ENCODE measurements at places on chromosomes 4 and X. TPM values are rescaled to one million over a fixed set of nuclear protein-coding genes. Genes with fewer than 3 reads are reported as not detected.
A peak's percentile ranks its signal among the peaks of the same experiment; 100 is the strongest.

CENPI gene
- 0.88 TPM for total RNA-seq

SRPK3 gene
- total RNA-seq = 25.8 TPM

FAM156B gene
- 12.1 TPM for total RNA-seq

AP1S2 gene
- 92.8 TPM for total RNA-seq

TSPAN7 gene
- total RNA-seq = 73.0 TPM

SLC9A7 gene
- 4.8 TPM for total RNA-seq

PCSK1N gene
- 3.9 TPM for total RNA-seq

SPP1 gene
- total RNA-seq = 11.5 TPM

IL9R gene
- total RNA-seq = not detected

GAR1 gene
- 12.0 TPM for total RNA-seq

STBD1 gene
- total RNA-seq = 27.2 TPM

GAGE1 gene
- total RNA-seq = not detected

CLTRN gene
- total RNA-seq = 0.53 TPM

CD38 gene
- 5.7 TPM for total RNA-seq

- no peak for DNase-seq
Measured at GRCh38 chr4:66429276-66429675, 759.0 kb upstream of the EPHA5 start.

GRCh38 chr4:83644677-83645659, 109.1 kb downstream of the GPAT3 start:
- no peak for DNase-seq

GRCh38 chrX:23503835-23504539, 163.3 kb upstream of the PRDX4 start:
- peak; percentile 80 for DNase-seq

DNA sequence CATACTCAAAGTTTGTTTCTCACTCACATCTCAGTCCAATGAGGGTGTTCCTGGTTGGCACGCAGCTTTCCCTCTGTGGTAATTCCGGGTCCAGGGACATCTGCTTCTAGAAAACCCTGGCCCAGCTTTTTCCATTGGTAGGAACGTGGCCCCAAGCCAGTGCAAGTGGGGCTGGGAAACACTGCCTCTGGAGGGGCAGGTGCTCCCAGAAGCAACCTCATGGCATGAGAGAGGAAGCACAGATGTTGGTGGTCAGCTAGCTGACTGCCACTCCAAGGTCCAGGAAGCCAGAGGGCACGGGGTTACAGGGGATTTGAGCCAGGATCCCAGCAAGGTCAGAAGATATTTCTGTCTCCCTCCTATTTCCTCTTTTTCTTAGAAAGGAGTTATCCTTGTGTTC, 47.5 kb downstream of the DCTD start:
- DNase-seq = no peak

- DNase-seq = no peak
Measured at GRCh38 chr4:58935332-58935731, 1825.1 kb upstream of the IGFBP7 start.

GRCh38 chrX:153460826-153461225, 9.6 kb downstream of the HAUS7 start:
- DNase-seq = no peak

DNA sequence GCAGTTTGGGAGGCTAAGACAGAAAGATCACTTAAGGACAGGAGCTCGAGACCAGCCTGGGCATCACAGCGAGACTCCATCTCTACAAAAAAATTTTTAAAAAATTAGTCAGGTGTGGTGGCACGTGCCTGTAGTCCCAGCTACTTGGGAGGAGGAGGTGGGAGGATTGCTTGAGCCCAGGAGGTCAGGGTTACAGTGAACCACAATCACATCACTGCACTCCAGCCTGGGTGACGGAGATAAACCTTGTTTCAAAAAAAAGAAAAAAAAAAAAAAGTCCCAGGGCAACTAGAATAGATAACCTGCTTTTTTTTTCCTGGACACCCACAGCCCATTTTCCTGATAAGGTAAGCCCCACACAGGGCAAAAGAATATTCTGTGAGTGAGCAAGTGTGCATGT, 96.3 kb downstream of the C4orf51 start:
- DNase-seq = no peak

DNA sequence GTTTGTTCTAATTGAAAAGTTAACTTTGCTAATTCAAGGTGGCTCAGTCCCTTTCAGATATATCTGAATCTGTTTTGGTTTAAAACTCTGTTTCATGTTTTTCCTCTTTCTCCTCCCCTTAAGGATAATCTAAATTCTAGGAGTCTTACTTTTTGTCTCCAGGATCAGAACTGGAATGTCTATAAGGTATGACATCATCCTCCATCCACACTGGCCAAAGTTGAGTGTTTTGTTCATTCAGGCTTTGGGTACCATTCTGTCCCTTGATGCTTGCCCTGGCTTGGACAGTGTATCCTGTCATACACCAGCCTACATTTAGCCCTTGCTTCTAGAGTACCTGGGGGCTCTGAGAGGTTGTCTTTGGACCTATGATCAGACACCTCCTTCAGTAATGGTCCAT, 56.8 kb upstream of the ANTXR2 start:
- DNase-seq = no peak

- peak; percentile 39 for DNase-seq
Measured at GRCh38 chr4:38128478-38129459, 168.6 kb downstream of the PTTG2 start.

DNA sequence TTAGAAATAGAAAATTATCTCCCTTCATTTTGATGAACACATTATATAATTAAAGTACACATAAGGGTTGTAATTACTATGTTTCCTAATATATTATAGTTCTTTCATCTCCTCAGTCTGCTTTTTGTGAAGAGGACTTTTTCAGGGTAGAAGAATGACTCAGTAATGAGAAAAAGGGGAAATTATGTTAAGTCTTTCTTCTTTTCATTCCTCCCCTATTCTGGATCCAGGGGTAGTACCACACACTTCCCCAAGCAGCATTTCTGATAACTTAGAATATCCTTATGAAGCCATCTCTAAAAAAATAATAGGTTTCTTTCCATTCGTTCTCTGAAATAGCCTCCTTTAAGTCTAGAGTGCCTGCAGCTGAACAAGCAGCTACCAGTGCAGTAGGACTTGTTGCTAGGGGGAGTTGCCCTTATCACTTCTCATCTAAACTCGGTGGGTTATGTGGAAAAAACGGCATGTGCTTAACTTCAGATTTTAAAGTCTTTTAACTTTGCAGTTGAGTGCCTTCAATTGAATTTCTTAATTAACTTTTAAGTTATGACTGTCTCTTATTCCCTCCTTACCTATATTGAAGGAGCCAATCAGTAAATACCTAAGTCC, 184.8 kb downstream of the ARHGAP24 start:
- DNase-seq = no peak

- no peak for DNase-seq
Measured at GRCh38 chrX:113804819-113805218, 779.1 kb upstream of the HTR2C start.

GRCh38 chr4:2696423-2696822, 59.7 kb downstream of the TNIP2 start:
- no peak for DNase-seq

DNA sequence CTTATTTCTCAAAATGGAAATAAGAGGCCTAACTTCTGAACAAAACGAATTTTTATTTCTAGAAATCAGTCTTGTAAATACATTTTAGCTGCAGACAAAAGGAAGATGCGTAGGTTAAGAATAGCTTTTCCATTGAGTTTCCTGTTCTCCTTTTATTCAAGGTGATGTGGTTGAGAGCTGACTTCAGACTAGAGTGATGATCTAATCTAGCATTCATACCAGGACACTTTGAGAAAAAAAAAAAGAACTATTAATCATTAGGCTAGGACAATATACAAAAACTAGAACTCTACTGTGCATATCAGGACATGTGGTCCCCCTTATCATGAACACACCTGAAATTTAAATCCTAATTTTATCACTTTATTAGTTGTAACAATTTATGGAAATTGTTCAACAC, 884.5 kb upstream of the EPHA5 start:
- DNase-seq = no peak

DNA sequence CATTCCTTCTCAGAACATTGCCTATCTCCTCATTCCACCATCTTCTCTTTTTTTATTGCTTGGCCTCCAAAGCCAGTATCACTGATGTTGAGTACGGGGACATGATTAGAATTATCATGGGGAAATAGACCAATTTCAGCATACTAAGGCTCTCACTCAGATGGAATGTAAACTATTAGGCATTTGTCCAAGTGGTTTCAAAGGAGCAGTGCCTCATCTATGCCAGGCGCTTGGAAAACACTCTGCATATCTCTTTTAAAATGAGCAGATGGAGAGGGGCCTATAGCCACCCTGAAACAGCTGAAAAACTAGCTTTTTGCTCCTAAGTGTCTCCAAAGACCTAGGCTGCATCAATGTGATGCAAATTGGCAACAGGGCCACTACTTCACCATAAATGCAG, 150.8 kb upstream of the DIPK2B start:
- DNase-seq = no peak

DNA sequence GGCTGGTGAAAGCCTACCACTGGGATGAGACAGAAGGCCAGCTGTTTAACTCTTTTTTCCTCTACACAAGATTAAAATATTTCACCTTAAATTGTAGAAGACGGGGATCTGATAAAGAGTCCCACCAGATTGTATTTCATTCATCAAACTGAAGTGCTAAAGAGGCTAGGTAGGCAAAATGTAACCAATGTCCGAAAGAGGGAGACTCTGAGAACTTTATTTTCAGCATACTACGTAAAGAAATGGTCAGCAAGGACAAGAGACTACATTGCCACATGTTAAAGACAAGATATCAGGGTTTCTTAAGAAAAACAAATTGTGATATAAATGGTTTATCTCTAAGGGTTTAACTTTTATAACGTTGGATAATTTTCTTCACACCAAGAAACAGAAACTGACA, 71.6 kb upstream of the INPP4B start:
- DNase-seq = no peak

GRCh38 chr4:110071466-110071865, 126.9 kb downstream of the ELOVL6 start:
- DNase-seq = peak; percentile 29

DNA sequence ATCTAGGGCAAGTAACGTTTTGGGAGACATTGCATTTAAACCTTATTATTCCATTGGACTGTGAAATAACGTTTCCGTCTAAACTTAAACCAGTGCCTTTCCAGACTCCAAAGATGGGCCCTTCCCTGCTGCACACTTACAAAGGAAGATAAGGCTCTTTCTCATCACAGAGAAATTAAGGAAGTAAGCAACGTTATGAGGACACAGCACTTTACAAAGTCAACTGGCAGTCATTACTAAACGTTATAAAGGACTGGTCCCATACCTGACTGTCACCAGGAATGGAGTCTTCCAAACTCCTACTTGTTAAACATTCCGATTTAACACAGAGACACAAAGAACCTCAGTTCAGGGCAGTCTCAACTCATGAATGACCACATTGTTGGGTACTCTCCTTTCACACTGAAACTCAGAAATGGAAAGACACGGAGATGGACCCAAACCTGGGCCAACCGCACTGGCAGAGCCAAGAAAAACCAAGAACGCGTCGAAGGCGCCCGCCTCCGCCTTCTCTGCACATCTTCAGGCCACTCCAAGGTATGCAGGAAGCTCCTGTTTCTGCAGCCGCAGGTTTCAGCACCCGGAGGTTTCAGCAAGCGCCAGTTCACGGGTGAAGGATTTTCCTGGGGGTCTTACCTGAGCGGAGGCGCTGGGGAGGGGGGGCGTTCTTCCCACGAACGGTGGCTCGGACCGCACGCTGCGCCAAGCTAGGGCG, 670 bp downstream of the PAPSS1 start:
- DNase-seq = no peak

- DNase-seq = no peak
Measured at GRCh38 chr4:105546086-105546485, 6.3 kb upstream of the ARHGEF38 start.

GRCh38 chr4:181261279-181261678, 981.9 kb upstream of the TENM3 start:
- DNase-seq = no peak

DNA sequence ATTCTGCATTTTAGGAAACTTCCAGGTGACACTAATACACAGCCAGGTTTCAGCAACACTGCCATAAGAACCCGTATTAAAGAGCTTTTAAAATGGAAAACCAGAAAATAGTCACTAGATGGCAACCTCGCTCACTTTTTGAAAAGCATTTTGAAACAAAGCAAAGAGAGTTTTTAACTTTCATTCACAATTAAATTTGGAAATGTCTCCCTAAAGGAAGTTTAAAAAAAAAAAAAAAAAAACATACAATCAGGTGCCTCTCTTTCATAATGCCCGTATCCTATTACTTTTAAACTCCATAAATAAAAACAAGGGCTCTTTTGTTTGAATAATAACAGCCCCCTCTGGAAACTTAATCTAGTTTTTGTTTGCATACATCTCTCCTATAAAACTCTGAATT, 20.3 kb downstream of the MEPE start:
- no peak for DNase-seq

DNA sequence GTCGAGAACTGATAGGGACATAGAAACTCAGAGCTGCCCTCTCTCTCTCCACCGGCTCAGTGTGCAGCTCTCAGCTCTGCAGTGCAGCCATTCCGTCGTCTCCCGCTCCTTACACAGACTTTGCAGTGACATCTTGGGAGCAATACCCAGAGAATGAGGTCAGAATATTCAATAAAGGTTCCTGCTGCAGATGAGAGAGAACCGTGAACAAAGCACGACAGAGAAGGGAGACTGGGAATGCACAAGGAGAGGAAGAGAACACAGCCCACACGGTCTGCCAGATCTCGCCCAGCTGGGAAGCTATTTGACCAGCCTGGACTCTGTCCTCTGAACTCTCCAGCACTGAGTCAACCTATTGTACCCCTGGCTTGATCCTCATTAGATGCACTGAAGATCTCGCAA, 118.0 kb upstream of the PPARGC1A start:
- no peak for DNase-seq

DNA sequence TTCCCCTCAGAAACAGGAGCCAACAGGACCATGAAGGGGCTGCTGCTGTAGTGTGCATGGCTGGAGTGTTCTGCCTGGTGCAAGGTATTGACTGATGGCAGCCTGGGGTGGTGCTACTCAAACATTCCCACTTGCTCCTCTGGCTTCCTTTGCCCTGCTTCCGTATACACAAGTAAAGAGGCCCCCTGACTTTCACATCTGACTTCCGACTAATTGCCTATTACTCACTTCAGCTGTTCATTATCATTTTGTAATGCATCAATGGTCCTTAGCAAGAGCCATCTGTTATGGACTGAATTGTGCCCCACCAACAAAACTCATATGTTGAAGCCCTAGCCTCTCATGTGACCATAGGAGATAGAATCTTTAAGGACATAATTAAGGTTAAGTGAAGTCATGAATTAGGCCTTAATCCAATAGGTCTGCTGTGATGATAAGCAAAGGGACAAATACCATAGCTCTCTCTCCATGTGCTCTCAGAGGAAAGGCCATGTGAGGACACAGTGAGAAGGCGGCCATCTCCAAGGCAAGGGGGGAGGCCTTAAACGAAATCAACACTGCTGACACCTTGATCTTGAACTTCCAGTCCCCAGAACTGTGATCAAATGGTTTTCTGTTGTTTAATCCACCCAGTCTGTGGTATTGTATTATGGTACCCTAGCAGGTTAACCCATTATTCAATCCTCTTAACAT, 122.5 kb upstream of the CLNK start:
- DNase-seq = no peak

DNA sequence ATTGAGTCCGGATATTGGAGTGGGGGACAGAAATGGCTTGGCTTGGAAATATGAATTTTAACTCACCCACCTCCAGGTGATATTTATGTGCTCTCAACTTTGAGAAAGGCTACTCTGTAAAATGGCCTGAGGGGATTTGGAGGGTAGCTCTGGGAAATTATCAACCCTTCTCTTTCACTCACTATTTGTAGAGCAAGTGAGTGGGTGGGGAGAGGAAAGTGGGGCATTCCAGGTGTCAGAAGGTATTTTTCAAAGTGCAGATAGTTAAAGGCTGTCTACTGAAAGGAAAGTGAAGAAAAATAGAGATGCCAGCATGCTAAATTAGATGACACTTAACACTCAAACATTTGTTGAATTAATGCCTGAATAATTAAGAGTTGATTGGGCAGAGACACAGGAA, 44.1 kb downstream of the TMEM164 start:
- DNase-seq = no peak

All from left cardiac atrium (tissue), 4 donors.